Stimulated activated CD8-positive, alpha-beta memory T cell treated with anti-CD3 and anti-CD28 coated beads, Interleukin-15, amount 100 ng/mL, for 48 hours (primary cell): ENCODE measurements at places on chromosomes 2 and 18.

DNA sequence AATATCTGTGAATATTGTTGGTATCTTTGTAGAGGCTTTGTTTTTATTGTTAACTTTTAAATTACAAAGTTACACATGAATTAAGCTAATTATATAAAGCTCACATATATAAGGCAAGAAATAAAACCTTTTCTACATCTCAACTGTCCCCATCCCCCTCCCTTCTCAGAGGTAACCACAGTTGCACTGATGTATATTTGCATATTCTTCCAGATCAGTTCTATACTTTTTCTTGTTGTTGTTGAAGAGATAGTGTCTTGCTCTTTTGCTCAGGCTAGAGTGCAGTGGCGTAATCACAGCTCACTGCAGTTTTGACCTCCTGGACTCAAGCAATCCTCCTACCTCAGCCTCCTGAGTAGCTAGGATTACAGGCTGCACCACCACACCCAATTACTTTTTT is 36.0 kb upstream of the CDC42EP3 start:
- DNase-seq = no peak

DNA sequence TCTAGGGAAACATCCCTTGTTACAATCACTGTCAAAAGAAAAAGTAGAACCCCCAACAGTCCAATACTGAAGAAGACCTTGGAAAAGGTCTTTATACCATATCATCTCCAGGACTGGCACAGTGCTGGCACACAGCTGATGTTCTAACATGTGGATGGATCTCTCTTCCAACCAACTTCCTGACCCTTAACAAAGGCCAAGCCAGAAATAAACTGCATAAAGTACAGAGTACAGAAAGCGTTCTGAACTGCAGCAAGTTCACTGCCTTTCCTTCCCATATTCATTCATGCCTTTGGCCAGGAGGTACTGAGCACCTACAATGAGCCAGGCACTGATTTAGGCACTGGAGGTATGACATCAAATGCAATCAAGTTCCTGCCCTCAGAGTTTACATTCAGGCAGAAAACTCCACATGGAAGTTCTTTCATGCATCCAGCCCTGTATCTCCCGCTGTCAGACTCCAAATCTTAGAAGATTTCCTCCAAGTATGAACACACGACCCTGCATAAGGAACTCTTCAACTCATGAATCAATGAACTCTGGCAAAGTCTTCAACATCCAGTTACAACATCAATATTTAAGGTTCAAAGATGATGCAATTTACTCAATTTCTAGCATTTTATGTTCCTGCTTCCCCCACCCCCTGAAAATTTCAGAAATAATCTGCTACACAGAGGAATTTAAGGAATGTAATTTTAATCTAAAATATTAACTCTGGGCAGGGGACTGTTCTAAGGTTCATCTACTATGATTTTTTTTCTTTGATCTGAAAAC is 33.8 kb downstream of the ACVR1 start:
- DNase-seq = no peak

DNA sequence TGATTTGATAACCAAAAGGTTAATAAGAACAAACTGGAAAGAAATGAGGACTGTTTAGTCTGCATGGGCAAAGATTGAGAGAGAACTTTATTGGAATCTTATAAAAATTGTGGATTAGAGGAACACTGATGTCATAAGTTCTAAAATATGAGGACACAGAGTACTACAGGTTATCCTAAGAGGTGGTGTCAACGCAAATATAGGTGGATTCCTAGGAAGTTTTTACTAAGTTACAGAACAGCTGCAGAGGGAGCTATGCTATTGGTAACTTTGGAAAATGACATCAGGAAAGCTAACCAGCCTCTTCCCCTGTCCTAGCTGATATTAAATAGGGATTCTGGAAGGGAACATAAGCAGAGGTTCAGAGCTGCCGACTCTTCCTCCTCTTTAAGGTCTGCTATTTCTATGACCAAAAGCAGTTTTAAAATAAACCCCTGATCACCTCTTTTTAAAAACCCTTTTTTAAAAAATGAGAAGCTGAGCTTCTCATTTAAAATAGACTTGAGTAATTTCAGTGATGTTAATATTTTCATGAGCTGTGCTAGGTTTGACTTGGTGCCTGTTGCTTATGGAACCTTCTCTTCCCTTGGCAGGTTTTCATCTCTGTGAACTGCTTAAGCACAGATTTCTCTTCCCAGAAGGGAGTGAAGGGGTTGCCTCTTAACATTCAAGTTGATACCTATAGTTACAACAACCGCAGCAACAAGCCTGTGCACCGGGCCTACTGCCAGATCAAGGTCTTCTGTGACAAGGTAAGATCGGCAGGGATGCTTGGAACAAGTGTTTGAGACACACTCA is 34.2 kb downstream of the GRHL1 start:
- no peak for DNase-seq

DNA sequence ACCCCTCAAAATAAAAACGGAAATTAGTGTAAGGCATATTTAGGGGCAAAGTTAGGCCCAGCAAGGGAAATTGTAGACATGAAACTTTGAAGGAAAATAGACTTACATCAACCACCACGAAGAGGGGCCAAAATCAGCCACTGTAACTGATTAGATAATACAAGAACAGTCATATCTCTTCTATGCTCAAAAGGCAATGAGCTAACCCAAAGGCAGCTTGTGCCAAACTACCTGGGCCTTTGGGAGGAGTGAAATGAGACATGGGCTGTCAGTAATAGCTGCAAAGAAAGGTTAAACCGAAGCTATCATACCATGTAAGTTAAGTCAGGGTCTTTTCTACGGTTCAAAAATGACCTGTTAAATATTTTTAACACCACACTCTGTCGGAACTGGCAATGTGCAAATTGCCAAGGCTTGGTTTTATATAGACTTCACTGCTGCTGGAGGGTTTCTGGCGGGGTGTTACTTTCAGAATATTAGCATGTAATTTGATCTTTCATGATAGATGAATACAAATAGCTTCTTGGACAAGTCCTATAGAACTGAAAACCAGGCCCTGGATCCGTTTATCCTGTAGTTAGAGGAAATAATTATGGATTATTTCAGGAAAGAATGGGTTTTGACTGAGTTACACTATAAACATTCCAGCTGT is 69.6 kb downstream of the ACVR1 start:
- no peak for DNase-seq

- DNase-seq = no peak
Measured at GRCh38 chr2:3642521-3643215, 15.3 kb upstream of the ALLC start.

DNA sequence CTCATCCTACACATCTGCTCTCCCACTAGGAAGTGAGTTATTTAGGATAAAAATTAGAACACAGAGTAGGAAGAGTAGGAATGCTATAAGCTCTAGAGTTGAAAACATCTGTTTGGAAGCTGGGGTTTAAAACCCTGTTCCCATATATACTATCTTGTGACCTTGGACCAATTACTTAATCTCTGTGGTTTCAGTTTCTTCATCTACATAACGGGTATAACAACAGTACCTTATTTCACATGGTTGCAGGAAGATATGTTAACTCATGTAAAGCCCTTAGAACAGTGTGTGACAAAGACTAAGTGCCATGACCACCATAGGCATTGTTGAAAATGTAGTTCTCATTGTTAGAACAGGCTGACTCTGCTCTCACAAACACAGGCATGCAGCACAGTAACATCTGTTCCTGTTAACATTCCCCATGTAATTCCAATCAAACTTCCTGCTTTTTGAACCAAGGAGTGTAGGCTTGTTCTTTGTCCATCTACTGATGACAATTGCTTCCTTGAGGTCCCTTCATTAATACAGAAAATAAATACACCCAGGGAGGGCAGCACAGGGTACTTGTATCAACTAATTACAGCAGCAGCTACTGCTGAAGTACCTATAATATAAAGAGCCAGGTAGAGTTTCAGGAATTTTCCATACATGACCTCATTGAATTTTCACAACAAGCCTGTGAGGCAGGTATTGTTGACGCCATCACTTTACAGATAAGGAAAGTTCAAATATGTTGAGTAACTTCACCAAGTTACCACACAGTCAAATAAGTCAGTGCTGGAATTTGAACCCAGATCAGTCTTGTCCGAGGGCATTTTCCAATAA is 204.2 kb downstream of the L3MBTL4 start:
- no peak for DNase-seq

- no peak for DNase-seq
Measured at GRCh38 chr2:211854832-211855231, 683.8 kb downstream of the ERBB4 start.

- no peak for DNase-seq
Measured at GRCh38 chr2:225590932-225591331, 191.4 kb downstream of the NYAP2 start.

- DNase-seq = no peak
Measured at GRCh38 chr2:10184421-10184820, 61.9 kb downstream of the RRM2 start.
